ACHN (cell line): ENCODE measurements at places on chromosomes 2 and 18.

DNA sequence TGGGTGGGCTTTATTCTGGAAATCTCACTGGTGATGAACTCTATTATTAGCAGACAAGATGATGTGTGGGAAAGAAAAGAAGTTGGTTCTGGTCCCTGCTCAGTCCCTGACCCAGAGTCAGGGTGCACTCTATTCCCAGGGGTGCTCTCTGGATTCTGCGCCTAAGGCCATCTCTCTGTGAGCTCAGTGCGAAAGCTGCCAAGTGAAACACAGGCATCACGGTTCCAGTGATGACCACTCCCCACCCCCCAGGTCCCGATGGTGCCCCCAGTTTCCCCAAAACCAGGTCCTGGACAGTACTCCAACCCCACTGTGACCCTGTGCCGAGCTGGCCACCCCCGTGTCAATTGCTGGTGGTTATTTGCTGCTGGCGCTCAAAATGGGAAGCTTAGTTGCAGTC lies 30.1 kb downstream of the RHOB start:
- DNase-seq, result no peak

DNA sequence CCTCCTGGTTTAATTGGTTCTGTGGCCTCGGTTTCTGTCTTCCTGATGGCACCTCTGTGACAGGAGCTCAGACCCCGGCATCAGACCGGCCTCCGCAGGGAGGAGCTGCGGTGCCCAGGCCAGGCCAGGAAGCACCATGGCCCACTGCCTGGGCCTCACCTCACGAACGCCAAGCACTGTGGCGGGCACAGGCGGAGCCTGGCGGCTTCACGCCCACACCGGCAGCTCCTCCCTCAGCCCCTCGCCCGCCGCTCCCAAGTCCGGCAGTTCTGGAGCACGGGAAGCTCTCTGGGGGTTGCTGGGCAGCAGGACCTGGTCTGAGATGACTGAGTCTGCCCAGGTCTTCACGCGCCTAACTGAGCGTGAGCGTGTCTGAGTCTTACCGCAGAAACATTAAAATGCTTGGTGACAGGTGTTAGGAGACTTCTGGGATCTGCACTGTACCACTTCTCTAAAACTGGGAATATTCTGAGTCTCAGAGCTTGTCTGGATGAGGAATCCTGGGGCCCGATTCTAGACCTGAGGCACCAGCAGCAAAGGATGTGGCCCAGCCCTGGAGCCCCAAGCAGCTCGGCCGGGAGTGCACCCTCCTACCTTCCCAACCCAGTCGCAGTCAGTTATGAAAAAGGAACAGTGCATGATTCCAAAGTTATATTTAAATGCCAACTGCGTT lies 21.9 kb downstream of the RTP5 start:
- DNase-seq, result no peak

DNA sequence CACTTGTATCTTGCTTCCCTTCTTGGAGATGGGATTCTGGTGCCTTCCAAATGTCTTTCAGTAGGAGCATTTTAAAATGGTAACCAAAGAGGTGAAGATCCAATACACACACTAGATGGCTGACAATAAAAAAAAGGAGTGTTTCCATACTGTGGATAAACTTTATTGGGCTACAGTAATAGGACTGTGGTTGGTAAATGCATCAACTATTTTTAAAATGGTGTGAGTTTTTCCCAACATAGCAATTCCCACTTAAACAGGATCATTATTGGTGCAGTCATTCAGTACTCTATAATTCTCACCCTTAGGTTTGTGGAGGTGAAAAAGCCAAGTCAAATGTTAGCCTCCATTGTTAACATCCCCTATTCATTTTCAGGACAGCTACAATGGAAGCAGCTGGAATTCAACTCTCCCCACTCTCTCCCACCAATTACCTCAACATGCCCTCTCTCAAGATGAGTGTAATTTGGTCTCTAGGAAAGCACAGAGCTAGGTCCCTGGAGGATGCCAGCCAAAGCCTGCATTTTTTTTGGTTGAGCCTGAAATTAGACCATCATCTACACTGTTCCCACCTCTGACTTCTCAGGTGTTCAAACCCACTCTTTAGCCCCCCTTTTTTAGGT lies 273.3 kb downstream of the TCF4 start:
- no peak for DNase-seq

DNA sequence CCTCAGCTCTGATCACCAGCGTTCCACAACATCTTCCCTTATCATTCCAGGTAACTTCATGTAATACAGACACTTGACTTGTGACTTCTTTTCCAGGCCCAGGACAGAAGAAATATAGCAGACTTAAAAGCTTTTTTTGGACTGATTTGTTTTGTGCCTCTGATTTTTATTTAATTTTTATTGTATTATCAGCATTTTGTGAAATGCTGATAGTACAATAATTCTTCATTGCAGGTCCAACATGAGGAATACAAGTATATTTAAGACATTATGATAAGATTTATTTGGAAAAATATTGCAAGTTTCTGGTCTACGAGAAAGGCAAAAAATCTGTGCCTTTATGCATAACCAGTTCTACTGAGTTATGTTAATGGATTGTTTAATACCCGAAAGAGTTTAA lies 94.5 kb upstream of the THUMPD2 start:
- DNase-seq, result no peak

GRCh38 chr2:71613403-71613952 lies 160.1 kb downstream of the DYSF start:
- no peak for DNase-seq

DNA sequence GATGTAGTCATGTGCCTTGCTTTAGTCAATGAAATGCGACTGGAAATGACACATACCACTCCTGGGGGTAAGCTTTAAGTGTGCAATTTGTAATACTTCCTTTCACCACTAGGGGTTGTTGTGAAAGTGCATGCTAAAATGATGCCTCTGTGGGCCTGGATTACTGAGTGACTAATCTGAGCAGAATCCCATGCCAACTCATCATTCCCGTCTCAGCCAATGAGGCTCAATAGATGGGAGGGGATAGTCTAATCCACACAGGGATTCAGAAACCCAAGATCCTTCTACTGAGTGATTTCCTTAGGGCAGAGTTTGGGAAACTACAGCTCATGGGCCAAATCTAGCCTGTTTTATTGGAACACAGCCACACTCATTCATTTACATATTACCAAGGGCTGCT lies 54.0 kb downstream of the HRH4 start:
- peak; percentile 72 for DNase-seq

- DNase-seq, result no peak
Observed at GRCh38 chr2:64101141-64101591, 43.1 kb downstream of the PELI1 start.

DNA sequence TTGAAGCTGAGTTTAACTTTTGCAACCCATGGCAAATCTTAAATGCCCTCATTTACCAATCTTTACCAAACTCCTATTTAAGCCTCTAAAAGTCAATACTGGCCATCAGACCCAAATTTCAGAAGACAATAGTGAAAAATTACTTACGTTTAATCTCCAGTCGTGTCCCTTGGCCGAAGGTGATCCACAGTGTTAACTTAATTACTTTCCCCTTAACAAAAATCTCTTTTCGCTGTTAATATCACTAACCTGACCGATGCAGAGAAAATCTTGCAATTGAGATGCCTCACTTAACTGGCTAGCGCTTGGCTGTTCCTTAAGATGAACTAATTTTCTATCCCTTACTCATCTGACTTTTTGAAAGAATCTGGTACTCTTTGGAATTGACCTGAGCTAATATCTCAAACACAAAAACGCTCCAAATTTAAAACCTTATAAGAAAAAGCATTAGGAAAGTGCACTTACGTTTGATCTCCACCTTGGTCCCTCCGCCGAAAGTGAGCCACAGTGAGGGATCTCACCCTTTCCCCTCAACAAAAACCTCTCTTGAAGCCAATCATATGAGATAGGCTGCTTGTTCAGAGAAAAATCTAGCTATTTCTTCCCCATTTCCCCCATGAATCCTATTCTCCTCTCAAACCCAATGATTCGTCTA lies 169.1 kb downstream of the RPIA start:
- no peak for DNase-seq

- DNase-seq, result no peak
Observed at GRCh38 chr2:196128749-196129148, 42.6 kb downstream of the STK17B start.

- DNase-seq, result no peak
Observed at GRCh38 chr18:39801848-39802247, 2153.2 kb upstream of the PIK3C3 start.

GRCh38 chr2:195343540-195343939 lies 313.5 kb upstream of the SLC39A10 start:
- DNase-seq, result no peak

GRCh38 chr2:151860613-151861146 lies 32.5 kb upstream of the ARL5A start:
- DNase-seq, result no peak

DNA sequence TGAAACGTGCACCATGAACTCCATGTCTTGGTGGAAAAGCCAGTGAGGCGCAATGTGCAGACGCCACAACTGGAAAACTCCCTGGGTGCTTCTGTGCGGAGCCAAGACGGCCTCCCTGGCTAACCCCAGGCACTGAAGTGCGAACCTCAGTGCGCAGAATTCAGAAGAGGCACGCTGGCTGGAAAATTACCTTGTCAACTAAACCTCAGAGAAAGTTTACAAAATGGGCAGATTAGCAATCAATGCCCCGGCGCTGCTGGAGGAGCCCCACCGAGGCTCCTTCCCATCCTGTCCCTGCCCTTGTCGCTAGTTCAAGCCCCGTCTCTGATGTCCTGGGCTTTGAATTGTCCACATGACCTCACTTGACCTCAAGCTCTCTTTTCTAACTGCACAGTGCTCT lies 22.2 kb downstream of the SNORC start:
- DNase-seq, result no peak

GRCh38 chr2:54176577-54176976 lies 61.2 kb downstream of the ACYP2 start:
- peak; percentile 52 for DNase-seq

DNA sequence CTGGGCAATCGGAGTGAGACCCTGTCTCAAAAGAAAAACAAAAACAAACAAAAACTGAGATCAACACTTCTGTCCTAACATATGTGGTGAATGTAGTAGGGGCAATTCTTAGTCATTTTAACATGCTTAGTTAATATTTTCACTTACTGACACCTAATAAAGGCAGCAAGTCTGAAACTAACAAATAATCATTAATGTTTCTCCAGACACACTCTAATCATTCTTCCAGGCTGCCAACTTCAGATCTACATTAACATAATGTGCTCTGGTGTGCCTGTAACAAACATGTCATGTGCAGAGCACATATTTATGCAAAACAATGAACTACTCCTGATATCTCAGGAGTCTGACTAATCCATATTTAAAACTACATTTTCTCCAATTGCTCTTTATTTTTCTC lies 6.0 kb downstream of the KRCC1 start:
- DNase-seq, result no peak

DNA sequence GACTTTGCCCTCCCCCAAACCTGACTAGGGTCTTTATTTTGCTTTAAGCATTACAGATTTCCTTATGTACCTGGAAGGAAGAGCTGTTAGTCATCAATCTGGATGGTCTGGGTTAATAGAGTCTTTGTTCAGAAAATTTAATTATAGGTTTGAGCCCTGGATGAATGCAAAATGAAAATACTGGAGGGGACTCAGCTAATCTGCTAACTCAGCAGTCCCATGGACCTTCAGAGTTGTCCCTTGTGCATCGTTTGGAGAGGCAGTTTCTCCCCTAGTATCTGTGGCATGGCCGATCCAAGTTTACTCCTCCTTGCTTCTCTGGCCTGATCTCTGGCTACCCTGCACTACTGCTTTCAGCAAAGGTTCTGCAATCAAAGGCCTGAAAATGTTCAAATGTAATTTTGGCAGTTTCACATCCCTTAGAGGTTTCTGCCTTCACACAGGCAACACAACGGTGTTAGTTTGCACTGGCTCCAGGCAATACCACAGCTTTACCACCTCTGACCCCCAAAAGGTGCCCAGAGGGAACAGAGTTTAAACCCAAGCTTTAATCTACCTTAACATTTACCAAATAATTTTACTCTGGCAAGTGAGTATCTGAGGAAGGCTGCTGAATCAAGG lies 134.3 kb downstream of the THADA start:
- DNase-seq, result no peak

DNA sequence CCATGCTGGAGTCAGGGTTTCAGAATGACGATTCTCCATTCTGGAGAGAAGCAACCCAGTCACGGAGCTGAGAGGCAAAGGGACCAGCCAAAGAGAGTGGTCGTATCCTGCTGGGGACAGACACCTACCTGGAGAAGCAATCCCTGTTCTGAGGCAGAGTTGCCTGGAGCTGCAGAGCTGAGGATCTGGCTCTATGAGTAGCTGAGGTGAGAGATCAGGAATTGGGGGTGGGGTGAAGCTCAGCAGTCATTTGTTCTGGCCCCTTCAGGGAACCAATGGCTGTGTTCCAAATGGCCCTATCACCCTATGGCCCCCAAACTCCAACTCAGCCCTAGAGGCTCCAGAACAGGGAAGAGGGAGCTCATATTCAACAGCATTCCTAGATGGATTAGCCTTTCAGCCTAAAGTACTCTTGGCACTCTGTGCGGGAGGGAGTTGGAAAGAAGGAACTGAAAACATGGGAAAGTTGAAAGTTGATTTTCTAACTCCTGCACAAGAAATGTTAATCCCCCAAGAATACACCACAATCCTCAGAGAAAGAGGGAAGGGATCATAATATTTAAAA lies 3.3 kb upstream of the ATRAID start:
- no peak for DNase-seq

DNA sequence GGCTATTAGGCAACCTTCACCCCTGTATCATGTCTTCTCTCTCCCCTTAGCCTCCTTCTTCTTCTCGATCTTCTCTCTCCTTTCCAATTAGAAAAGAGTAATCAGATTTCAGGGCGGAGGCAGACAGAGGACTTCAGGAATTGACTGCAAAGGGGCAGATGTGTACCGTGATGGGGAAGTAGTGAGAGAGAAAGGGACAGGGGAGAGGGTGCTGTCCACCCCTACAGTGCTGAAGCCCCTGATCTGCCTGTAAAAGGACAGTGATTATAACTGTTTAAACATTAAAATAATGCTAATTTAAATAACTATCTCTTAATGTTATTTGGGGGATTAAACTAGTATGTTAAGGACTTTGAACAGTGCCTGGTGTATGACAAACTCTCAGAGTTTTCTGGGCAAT lies 178.5 kb downstream of the ACTR3 start:
- DNase-seq, result peak; percentile 22

GRCh38 chr2:37523814-37524362 lies 147.6 kb downstream of the CDC42EP3 start:
- no peak for DNase-seq

DNA sequence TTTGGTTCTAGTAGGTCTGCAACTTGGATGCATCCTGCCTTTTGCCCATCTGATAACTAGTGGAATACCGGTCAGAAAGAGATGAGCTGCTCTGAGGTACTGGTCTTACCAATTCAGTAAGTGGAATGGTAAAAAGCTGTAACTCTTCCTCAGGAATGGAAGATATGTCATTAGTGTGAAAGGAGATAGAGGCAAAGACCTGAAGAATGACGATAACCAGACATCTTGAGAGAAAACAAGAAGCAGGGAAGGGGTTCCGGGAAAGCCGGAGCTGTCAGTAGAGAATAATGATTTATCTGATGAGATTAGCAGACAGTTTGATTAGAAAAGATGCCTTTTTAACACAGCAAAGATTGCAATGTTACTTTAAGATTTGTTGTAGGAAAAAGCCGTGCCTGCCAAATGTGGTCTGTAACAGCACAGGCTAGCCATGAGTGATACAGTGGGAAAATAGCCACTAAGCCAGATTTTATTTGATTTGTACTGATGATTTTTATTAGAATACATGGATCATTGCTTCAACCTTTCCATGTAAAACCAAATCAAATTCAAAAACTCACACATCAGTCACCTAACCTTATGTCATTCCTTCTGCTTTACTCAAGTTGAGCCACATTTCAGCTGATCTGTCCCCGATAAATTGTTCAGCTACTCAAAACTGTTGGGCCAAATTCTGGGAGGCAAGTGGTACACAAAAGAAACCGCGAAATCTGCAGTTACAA lies 110.0 kb downstream of the TCF4 start:
- no peak for DNase-seq

- no peak for DNase-seq
Observed at GRCh38 chr18:62453864-62454263, 69.0 kb upstream of the ZCCHC2 start.
